ENCODE measurements at places on chromosomes 4 and X.
A peak's percentile ranks its signal among the peaks of the same experiment; 100 is the strongest.

GRCh38 chrX:38089173-38089982 is 83.0 kb downstream of the SYTL5 start:
- no peak for DNase-seq

DNA sequence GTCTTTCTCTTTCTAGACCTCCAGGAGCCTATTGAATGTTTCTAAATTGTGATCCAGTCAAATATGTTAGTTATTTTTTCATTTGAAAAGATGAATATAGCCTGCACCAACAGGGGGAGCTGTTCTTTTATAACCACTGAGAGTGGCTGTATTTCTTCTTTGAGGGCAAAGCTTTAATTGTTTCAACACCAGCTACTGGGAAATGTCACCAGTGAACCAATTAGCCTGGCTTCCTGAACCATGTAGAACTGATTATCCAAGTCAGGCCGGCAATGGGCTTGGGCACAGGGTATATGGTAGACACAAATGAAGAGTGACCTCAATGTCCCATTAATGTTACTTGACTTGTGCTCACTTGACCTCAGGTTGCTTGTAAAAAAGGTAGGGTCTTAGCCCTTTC is 4.8 kb upstream of the DAPP1 start:
- DNase-seq, result peak; percentile 21

GRCh38 chrX:154032160-154032559 is 12.5 kb upstream of the IRAK1 start:
- DNase-seq, result no peak

- DNase-seq, result no peak
Measured at GRCh38 chrX:40063555-40063954, 34.2 kb downstream of the BCOR start.

GRCh38 chr4:149136951-149137620 is 678.6 kb downstream of the IQCM start:
- no peak for DNase-seq

DNA sequence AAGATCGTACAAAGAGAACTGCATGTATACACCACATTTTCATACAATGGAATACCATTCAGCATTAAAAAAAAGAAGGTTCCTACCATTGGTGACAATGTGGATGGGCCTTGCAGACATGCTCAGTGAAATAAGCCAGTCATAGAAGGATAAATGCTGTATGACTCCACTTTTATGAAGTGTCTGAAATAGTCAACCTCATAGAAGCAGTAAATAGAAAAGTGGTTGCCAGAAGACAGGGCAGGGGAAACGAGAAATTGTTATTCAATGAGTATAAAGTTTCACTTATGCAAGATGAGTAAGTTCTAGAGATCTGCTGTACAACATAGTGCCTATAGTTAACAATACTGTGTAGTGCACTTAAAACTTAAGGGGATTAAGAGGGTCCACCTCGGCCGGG is 257.5 kb upstream of the FTHL17 start:
- DNase-seq, result no peak

DNA sequence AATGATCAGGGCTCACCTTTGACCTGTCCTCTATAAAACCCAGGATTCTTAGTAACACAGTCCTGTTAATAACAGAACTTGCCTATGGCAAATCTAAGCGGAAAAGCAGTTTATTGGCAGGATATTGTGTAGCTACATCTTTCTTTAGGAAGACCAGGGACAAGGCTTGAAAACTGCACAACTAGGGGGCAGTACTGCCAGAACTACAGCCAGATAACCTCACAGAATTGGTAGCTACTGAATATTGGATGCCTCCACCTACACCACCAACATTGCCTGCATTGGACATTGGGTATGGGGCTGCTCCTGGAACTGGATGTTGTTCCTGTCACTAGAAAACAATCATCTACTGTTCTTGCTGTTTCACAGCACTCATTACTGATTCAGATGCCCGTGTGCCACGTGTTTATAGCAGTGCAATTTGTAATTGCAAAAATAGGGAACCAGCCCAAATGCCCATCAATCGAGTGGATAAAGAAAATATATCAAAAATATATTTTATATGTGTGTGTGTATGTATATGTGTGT is 47.4 kb downstream of the REPS2 start:
- no peak for DNase-seq

DNA sequence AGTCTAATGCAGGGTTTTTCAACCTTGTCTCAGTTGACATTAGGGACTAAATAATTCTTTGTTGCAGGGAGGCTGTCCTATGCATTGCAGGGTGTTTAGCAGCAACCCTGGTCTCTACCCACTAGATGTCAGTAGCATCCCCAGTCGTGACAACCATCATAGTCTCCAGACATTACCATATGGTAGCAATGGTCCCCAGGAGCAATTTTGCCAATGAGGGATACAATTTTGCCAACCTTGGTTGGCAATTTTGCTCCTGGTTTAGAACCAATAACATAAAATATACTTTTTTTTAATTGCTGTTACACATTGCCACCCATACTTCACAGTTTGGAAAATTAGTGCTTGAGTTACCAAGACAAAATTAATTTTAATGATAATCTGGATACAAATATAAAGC is 6.0 kb downstream of the EREG start:
- peak; percentile 42 for DNase-seq

DNA sequence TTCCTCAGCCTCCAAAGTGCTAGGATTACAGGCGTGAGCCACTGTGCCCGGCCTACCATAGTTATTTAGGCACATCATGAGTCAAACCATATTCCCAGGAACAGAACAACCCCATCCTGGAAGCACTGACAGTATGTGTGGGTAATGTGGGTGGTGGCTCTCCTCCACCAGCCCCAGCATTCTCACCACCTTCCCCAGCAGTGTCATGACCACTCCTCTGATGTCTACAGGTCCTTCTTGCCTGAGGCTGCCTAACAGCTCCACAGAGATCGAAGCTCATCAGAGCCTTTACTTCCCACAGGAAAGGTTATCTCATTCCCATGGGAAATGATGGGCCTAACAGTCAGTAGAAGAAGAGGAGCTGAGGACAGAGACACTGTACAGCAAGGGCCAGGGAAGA is 129.5 kb upstream of the GPC4 start:
- no peak for DNase-seq

- no peak for DNase-seq
Measured at GRCh38 chrX:68997511-68997910, 167.7 kb downstream of the PJA1 start.

DNA sequence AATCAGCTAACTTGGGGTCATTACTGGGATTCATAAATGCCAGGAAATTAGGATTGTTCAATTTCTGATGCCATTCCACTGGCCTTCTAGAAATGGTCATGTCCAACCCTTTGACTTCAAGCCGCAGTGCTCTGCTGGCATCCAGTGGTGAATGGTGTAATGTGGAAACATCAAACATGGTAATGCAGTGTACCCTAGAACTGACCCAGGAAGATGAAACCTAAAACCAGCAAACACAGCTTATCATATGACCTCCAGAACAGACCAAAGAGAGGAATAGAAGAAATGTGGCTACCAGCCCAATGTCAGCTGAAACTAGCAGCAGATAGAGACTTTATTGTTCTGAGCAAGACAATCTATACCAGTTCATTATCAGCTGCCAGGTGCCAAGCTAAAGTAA is 13.8 kb downstream of the CXCL13 start:
- DNase-seq, result no peak

GRCh38 chr4:153151535-153152455 is 52.4 kb upstream of the TRIM2 start:
- peak; percentile 58 for DNase-seq

GRCh38 chrX:80138938-80139337 is 124.4 kb downstream of the TBX22 start:
- DNase-seq, result no peak

GRCh38 chr4:127141856-127142255 is 490.9 kb upstream of the INTU start:
- no peak for DNase-seq

DNA sequence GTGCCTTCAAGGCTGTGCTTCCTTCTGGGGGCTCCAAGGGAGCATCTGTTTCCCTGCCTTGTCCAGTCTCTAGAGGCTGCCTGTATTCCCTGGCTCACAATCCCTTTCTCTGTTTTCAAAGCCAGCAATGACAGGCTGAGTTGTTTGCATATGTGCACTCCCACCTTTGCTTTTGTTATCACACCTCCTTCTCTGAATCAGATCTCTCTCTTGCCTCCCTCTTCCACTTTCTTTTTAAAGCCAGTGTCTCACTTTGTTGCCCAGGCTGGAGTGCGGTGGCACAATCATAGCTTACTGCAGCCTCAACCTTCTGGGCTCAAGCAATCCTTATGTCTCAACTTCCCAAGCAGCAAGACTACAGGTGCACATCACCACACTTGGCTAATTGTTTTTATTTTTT is 37.1 kb upstream of the LEF1 start:
- DNase-seq, result no peak

- DNase-seq, result no peak
Measured at GRCh38 chrX:3963980-3964379, 250.5 kb upstream of the PRKX start.

DNA sequence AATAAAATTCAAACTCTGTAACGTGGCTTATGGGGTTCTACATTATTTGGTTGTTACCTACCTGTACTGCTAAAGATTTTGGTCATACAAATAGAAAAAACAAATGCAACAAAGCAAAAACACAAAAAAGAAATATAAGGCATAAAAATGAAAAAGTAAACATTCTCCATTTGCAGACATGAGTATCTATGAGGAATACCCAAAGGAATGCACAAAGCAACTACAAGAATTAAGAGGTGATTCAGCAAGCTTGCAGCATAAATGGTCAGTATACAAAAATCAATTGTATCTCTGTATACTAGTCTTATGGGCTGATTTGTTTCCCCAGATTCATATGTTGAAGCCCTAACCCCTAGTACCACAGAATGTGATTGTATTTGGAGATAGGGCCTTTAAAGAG is 3.6 kb upstream of the PDE5A start:
- DNase-seq, result no peak

- no peak for DNase-seq
Measured at GRCh38 chr4:139011225-139011950, 4.2 kb upstream of the NOCT start.

GRCh38 chrX:136896121-136896914 is 15.8 kb upstream of the RBMX start:
- DNase-seq, result no peak

DNA sequence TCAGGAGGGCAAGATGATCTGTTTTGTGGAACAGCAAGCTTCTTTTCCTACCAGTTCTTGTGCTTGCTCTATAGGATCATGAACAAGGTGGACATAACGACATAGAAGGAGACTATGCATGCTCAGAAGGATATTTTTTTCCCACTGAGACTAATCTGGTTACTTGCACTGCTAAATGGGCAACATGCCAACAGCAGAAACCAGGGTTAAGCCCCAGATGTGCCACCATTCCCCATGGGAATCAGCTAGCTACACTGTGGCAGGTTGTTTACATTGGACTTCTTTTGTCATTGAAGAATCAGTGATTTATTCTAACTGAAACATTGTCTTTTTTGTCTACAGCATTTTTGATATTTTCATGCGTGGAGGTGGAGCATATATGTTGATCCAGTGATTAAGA is 165.6 kb downstream of the C4orf33 start:
- DNase-seq, result no peak

GRCh38 chrX:134191281-134191680 is 45.7 kb upstream of the CCDC160 start:
- DNase-seq, result no peak

DNA sequence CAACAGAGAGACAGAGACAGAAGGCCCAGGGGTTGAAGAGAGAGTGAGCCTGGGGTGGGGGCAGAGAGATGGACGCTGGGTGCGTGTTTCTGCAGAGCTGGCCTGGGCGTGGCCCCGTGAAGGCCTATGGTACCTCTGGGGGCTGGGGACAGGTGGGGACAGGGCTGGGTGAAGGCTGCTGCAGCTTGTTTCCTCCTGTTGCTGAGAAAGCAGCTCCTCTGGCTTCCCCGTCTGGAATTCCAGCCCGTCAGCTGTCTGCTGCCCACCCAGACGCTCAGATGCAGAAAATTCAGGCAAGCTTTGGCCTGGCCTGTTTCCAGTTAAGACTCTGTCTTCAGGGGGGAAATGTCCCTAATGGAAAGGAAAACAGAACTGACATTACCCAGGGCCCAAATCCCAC is 76.8 kb upstream of the PSAPL1 start:
- DNase-seq, result no peak

- DNase-seq, result no peak
Measured at GRCh38 chr4:78569306-78569821, 17.8 kb downstream of the ANXA3 start.

- DNase-seq, result no peak
Measured at GRCh38 chrX:24696294-24696693, 2.6 kb downstream of the POLA1 start.

- DNase-seq, result no peak
Measured at GRCh38 chr4:94813221-94813620, 55.5 kb downstream of the BMPR1B start.

- no peak for DNase-seq
Measured at GRCh38 chr4:166257891-166258290, 384.9 kb downstream of the TLL1 start.

Data from GM20000 (cell line).